Stimulated activated CD8-positive, alpha-beta memory T cell treated with anti-CD3 and anti-CD28 coated beads, Interleukin-4, amount 100 ng/mL, for 1 hour (primary cell): ENCODE measurements at places on chromosomes 3 and 15.

- DNase-seq = no peak
Measured at GRCh38 chr3:12195231-12195630, 36.5 kb upstream of the TIMP4 start.

- no peak for DNase-seq
Measured at GRCh38 chr3:63674586-63674985, 22.1 kb downstream of the SNTN start.

GRCh38 chr3:40782111-40782721, 257.5 kb downstream of the ZNF621 start:
- no peak for DNase-seq

DNA sequence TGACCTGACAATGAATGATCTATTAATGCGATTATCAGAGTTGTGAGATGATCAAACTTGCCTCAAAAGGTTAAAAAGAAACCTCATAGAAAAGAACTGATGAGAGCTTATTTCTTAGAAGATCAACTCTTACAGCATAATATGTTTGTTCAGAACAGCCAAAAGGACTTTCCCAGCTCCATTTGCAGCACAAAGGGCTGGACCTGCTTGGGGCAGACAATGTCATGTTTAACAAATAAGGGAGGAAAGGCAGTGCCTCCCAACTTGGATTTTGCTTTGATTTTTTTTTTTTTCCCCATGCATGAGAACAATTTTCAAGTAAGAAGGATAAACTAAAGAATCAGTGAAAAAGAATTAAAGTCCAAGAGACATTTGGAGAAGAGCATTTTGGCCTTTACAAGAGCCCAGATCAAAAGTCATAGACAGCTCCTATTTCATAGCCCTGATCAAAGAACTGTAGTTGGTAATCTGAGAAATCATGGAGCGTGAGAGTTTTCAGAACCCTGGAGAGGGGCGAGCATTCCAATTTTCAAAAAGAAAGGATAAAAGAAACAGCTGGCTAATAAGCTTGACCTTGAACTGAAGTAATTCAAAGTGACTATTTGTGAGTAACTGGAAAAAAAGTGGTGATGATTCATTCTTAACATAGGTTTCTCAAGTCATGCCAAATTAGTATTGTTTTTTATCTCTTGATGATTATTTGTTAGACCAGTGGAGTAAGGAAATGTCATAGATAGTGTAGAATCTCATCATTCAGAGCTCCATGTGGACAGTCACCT, 136.0 kb upstream of the CFAP20DC start:
- no peak for DNase-seq

DNA sequence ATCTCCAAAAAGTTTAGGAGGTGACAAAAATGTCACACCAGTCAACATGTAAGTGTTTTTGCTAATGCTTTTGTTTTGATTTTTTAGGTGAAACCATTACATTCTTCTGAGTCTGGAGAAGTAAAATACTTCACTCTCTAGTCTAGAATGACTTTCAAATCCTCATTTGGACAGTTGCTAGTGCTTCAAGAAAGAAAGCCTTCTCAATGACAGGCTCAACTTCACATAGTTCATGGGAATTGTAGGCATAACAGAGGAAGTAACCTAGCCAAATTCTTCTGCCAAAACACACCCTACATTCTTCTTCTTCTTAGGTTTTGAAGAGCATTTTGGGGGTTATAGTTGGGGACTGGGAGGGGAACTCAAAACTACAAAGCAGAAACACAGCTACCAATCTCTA, 29.4 kb upstream of the HEG1 start:
- no peak for DNase-seq

DNA sequence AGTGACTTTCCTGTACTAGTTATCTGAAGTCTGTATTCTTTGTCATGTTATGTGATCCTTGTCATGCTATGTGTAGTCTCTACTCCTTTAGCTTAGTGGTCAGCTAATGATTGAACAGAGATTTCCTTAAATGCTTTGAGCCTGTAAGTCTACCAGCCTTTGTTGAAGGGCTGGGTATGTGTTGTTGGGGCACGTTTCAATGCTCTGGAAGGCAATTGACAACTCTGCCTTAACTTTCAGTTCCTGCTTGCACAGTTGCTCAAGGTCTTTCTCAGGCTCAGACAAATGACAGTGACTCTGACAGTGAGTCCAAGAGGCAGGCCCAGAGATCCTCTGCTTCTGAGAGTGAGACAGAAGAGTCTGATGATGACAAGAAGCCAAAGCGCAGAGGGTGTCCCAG, 89.3 kb downstream of the CHD2 start:
- no peak for DNase-seq

DNA sequence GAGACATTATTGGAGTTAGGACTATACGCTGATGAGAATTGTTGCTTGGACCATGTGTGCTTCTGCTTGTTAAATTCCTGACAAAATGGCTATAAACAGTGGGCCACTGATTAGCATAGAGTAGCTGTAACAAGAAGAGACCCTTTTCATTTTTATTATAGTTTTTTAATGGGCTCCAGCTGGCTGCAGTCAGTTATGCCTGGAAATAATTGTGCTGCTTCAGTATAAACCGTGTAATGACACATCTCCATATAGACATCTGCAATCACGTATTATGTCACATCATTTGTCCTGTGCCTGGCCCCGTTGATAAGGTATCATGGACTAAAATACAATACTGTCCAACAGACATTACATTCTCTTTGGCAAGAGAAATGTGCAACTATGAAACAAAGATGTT, 50.9 kb downstream of the ARPP21 start:
- no peak for DNase-seq

- no peak for DNase-seq
Measured at GRCh38 chr3:155609586-155609985, 135.3 kb downstream of the PLCH1 start.

DNA sequence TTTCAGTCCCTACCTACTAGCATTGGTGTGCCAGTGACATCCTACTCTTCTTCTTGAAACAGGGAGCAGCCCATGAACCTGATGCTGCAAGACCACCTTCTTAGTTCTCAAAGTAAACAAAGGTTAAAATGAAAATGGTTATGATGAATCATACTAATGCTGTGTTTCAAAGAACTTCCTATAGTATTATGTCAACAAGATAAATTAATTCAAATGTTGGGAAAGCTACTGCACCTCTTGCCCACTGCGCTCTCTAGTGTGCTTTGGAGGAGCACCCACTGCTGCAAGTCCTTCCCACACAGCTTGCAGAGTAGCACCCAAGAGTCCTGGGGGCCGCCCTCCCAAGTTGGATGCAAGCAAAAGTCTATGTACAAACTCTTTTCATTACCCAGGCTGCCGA, 81.1 kb downstream of the CD200R1L start:
- no peak for DNase-seq

GRCh38 chr3:185508335-185508991, 9.6 kb upstream of the TMEM41A start:
- no peak for DNase-seq
